ENCODE measurements at places on chromosomes 6 and 20.

- no peak for DNase-seq
These were observed 1.4 kb downstream of the NKX2-4 start for GRCh38 chr20:21395666-21396598.

- no peak for DNase-seq
These were observed 49.3 kb downstream of the ARFGEF2 start for GRCh38 chr20:48970681-48971365.

- peak; percentile 94 for DNase-seq
These were observed 1.5 kb upstream of the GMEB2 start for GRCh38 chr20:63628246-63628975.

- no peak for DNase-seq
These were observed 14.8 kb downstream of the AKAP12 start for GRCh38 chr6:151254451-151255081.

All from HuH-7 (cell line).